ENCODE measurements at places on chromosomes 11 and 22. TPM values are rescaled to one million over a fixed set of nuclear protein-coding genes. Genes with fewer than 3 reads are reported as not detected.
A peak's percentile ranks its signal among the peaks of the same experiment; 100 is the strongest.

DNA sequence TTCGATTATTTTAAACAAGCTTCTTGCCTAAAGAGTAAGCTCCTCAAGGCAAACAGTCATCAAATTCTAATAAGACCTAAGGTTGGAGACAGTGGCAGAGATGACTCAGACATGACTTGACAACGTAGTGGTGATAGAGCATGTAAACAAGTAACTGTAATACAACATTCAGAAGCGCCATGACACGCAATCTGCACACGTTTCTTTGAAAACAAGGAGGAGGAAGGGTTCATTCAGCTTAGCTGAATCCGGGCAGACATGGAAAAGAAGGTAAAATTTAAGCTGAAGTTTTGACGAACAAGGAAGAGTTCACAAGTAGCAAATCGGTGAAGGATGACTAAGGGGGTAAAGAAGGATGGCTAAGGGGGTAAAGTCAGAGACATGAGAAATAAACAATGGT is 152.4 kb upstream of the ZC3H12C start:
- H3K36me3 ChIP-seq, result no peaks in the 10 kb centered on the region
- H3K27me3 ChIP-seq, result no peaks in the 10 kb centered on the region
- H3K27ac ChIP-seq, result no peak overlapping the region
- no peak overlapping the region for H3K4me3 ChIP-seq
- no peak for DNase-seq

DNA sequence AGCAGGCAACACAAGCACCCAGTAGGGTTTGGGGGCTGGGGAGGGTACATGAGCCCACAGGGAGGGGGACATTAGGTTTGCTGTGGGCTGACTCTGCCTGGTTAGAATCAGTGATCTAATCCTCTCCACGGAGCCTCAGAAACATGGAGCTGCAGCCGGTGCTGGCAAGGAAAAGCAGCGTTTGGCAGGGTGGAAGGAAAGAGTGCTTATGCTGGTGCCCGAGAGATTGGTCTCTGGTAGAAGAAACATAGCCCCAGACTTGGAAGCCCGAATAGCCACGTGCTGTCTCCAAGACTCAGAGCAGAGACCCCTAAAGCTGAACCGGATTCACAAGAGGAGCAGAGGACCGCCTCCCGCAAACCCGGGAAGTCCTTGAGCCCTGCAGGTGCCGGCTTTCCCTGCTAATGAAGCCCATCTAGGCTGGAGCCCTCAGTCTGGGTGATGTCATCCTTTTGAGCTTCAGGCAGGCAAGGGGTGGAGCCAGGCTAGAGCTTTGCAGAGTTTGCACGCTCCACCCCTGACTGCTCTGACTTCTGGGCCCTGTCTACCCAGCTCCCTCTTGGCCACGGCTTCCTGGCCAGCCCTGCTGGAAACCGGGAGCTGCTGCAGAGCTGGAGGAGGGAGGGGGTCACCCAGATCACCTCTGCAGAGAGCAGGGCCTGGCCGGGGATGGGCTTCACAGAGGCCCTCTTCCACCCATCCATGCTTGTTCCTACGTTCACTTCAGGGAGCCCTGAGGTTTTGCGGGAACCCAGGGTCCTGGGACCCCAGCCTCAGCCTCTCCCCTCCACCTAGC is 35.0 kb upstream of the JAM3 start:
- no peaks in the 10 kb centered on the region for H3K36me3 ChIP-seq
- peaks cover 8% of the 10 kb centered on the region for H3K4me1 ChIP-seq
- H3K27me3 ChIP-seq, result peaks cover 2% of the 10 kb centered on the region
- H3K27ac ChIP-seq, result peak overlapping the region; percentile 93
- peak; percentile 93 for DNase-seq

DNA sequence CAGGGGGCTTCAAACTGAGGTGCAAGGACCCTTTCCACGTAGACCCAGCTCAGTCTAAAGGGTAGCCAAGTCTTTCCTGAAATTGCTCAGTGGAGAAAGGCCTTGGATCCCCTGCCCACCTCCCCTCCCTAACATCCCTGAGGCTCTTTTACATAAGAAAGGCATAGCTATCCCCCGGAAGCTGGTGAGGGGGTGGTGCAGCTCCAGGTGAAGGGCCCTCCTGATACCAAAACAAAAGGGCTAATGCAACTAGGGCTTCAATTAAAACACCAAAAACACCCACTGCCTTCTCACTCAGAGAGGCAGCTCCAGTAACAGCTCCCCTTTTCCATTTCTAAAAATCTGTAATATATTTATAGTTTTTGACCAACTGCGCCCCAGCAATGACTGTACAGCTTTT is 5.8 kb downstream of the SHANK2 start:
- DNase-seq, result no peak
- no peaks in the 10 kb centered on the region for H3K36me3 ChIP-seq
- no peaks in the 10 kb centered on the region for H3K4me1 ChIP-seq
- H3K4me3 ChIP-seq, result no peak overlapping the region
- no peak overlapping the region for H3K27ac ChIP-seq

GRCh38 chr11:45917623-45918330 is at the start of gene PEX16:
PEX16 (minus strand) TSS chr11:45917877; CDS start chr11:45917811, 66 bp downstream.
- peak within 1 kb of the TSS; percentile 95 for H3K27ac ChIP-seq
- peak; percentile 98 for DNase-seq
- peaks cover 6% of the 10 kb centered on the region for H3K4me1 ChIP-seq

GRCh38 chr22:46175631-46176030 is 25.3 kb downstream of the PPARA start:
- no peak overlapping the region for H3K4me3 ChIP-seq
- H3K36me3 ChIP-seq, result no peaks in the 10 kb centered on the region
- no peaks in the 10 kb centered on the region for H3K27me3 ChIP-seq

DNA sequence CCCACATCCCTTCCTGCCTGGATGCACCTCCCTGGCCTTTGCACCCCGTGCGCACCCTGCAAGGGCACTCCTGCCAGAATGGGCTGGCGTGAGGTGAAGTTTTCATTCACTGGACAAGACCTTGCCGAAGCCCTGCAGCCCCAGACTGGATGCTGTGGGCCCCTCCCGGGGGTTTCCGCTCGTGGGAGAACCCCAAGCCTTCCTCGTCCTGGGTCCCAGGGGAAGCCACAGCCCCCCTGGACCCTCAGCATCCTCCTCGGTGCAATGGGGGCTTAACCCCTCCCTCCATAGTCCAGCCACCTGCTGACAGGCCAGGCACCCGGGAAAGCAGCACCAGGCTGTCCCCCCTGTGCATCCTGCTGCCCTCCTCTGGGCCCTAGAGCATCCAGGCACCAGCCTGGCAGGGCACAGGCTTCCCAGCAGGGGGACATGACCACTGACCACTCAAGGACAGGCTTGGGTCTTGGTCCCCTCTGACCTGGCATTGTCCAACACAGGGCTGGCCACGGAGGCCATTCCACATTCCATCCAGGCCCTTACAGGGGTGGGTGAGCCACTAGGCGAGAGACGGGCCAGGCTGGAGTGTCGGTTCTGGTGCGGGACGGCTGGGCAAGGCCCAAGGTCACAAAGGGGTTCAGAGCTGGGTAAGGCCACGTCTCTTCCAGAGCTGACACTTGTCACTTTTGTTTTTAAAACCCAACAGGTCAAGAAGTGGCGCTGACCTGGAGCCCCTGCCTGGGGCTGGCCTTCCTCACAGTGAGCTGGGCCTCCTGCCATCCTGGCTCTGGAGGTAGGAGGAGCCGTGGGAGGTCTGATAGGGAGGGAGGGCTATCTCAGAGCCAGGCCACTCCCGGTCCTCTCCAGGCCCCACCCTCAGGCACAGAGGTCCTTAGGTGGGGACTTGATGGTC is 41.5 kb upstream of the PPARA start:
- peaks cover 99% of the 10 kb centered on the region for H3K4me1 ChIP-seq
- peak; percentile 82 for DNase-seq
- peak overlapping the region; percentile 81 for H3K27ac ChIP-seq
- H3K36me3 ChIP-seq, result peaks cover 61% of the 10 kb centered on the region
- no peak overlapping the region for H3K4me3 ChIP-seq

DNA sequence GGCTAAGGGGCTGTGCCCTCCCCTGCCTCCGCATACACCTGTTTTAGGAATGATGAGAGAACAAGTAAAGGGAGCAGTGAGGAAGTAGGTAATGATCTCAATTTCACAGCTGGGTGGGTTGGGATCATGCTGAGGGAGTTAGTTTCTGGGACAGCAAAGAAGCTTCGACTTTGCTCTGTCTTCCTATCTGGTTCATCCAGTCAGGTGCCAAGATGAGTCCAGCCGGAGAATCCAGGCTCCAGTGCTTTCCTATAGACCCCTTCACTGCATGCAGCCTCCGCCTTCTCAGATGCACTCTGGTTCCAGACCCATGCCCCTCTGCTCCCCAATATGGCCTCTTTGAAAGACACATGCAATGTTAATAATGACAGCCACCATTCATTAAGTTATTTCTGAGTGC is 119.1 kb upstream of the NCAM1 start:
- no peak overlapping the region for H3K27ac ChIP-seq
- no peaks in the 10 kb centered on the region for H3K27me3 ChIP-seq
- no peak overlapping the region for H3K4me3 ChIP-seq
- no peak for DNase-seq
- no peaks in the 10 kb centered on the region for H3K36me3 ChIP-seq
- no peaks in the 10 kb centered on the region for H3K4me1 ChIP-seq

DNA sequence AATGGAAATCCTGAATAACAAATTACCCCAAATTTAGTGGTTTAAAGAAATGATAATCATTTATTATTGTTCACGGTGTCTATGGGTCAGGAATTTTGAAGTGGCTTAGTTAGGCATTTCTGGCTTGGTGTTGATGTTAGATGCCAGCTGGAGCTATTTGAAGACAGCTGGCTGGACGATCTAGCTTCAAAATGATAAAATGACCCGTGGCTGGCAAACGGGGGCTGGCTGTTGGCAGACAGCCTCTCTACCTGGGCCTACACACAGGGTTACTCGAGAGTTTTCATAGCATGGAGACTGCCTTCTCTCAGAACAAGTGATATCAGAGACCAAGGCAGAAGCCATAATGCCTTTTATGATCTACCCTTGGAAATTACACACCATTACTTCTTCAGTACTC is 285.2 kb downstream of the METTL15 start:
- H3K4me1 ChIP-seq, result no peaks in the 10 kb centered on the region
- no peaks in the 10 kb centered on the region for H3K27me3 ChIP-seq
- no peak overlapping the region for H3K4me3 ChIP-seq
- no peak for DNase-seq

- no peak overlapping the region for H3K4me3 ChIP-seq
- H3K36me3 ChIP-seq, result no peaks in the 10 kb centered on the region
- H3K27ac ChIP-seq, result no peak overlapping the region
- no peaks in the 10 kb centered on the region for H3K27me3 ChIP-seq
Observed at GRCh38 chr11:66172146-66172545, 96.3 kb upstream of the RAB1B start.

DNA sequence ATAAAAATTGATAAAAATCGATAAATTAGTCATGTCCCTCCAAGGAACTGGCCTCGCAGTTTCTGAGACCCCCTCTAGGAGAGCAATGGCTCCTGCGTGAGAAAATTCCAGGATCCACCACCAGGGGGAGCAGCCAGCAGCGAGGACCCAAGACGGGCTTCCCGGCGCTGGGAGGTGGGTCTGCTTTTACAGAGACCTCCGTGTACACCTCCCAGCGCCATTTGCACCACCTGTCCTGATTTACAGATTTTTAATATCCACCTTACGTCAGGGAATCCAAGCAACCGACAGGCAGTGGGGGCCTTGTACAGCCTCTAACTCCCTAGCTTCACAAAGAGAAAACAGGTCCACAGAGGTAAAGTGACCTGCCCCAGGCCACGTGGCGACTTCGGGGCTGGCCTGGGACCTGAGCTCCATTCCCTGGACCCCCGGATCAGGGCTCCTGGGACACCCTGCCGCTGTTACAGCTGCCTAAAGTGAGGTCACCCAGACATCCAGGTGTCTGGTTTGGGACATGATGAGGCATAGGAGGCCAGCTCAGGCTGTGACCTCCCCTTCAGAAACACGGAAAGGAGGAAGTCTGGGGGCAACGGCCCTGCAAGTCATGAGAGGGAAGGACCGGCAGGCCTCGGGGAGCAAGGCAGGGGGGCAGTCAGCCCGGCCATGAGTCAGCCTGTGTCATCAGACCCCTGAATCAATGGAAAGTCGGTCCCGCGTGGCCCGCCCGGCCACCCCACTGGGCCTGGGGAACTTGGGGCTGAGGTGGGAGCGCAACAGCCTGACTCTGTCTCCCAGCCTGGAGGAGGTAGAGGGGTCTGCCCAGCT is 3.5 kb downstream of the OSM start:
- peak; percentile 71 for DNase-seq
- no peaks in the 10 kb centered on the region for H3K27me3 ChIP-seq
- no peak overlapping the region for H3K4me3 ChIP-seq
- no peaks in the 10 kb centered on the region for H3K36me3 ChIP-seq
- no peak overlapping the region for H3K27ac ChIP-seq

GRCh38 chr11:128662960-128663359 is 30.9 kb upstream of the FLI1 start:
- no peaks in the 10 kb centered on the region for H3K27me3 ChIP-seq
- H3K4me1 ChIP-seq, result no peaks in the 10 kb centered on the region
- no peak for DNase-seq

GRCh38 chr11:59218893-59219292 is 6.2 kb upstream of the MPEG1 start:
- no peaks in the 10 kb centered on the region for H3K36me3 ChIP-seq
- H3K27me3 ChIP-seq, result no peaks in the 10 kb centered on the region
- no peak for DNase-seq

GRCh38 chr11:120977266-120978137 is 46.4 kb upstream of the TBCEL start:
- no peaks in the 10 kb centered on the region for H3K36me3 ChIP-seq
- no peak overlapping the region for H3K4me3 ChIP-seq
- no peaks in the 10 kb centered on the region for H3K4me1 ChIP-seq

- H3K27ac ChIP-seq, result no peak overlapping the region
- H3K4me1 ChIP-seq, result no peaks in the 10 kb centered on the region
- no peak for DNase-seq
- H3K27me3 ChIP-seq, result peaks cover 3% of the 10 kb centered on the region
- H3K4me3 ChIP-seq, result no peak overlapping the region
Observed at GRCh38 chr11:61170566-61170965, 9.3 kb upstream of the VPS37C start.

DNA sequence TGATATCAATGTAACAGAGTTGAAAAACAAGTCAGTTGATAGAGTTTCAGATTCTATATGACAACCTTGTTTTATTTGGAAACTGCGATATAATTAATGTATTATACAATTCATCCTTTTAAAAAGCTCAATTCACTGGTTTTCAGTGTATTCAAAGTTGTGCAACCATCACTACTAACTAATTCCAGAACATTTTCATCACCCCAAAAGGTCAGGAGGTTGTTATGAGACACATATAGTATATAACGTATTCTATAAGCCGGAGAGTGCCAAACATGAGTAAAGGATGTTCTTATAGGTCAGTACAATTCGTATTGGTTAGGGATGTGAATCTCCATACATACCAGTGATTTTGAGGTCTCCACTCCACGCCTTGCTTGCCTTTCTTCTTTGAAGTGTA is 40.1 kb upstream of the UCP3 start:
- H3K36me3 ChIP-seq, result no peaks in the 10 kb centered on the region
- DNase-seq, result no peak
- no peaks in the 10 kb centered on the region for H3K27me3 ChIP-seq

- no peaks in the 10 kb centered on the region for H3K27me3 ChIP-seq
- DNase-seq, result no peak
- no peak overlapping the region for H3K4me3 ChIP-seq
- H3K36me3 ChIP-seq, result no peaks in the 10 kb centered on the region
- H3K4me1 ChIP-seq, result no peaks in the 10 kb centered on the region
Observed at GRCh38 chr22:44548981-44549380, 50.9 kb upstream of the RTL6 start.

The TSGA10IP gene
- not detected for total RNA-seq

The NXPE4 gene
- not detected for total RNA-seq

The UBQLN3 gene
- total RNA-seq, result not detected

The ARHGAP8 gene
- 17.8 TPM for total RNA-seq

The SPI1 gene
- total RNA-seq, result 57.9 TPM

The CD6 gene
- 0.81 TPM for total RNA-seq

The PARVG gene
- 30.5 TPM for total RNA-seq

The CBLIF gene
- total RNA-seq, result not detected

Data from adrenal gland (tissue), 19 donors.